ENCODE measurements at places on chromosomes 12 and 14.

GRCh38 chr12:67364228-67364627 lies 95.1 kb downstream of the CAND1 start:
- no peak for DNase-seq
- H3K4me1 ChIP-seq: no peaks in the 10 kb centered on the region
- H3K4me3 ChIP-seq: no peak overlapping the region
- H3K36me3 ChIP-seq: no peaks in the 10 kb centered on the region
- H3K27me3 ChIP-seq: no peaks in the 10 kb centered on the region
- H3K27ac ChIP-seq: no peak overlapping the region

GRCh38 chr12:109654357-109654756 lies 59.3 kb upstream of the FAM222A start:
- H3K27ac ChIP-seq: no peak overlapping the region
- no peaks in the 10 kb centered on the region for H3K4me1 ChIP-seq
- peaks cover 52% of the 10 kb centered on the region for H3K27me3 ChIP-seq
- no peaks in the 10 kb centered on the region for H3K36me3 ChIP-seq
- DNase-seq: no peak

- H3K27me3 ChIP-seq: no peaks in the 10 kb centered on the region
- peaks cover 30% of the 10 kb centered on the region for H3K36me3 ChIP-seq
- no peak overlapping the region for H3K27ac ChIP-seq
- DNase-seq: no peak
- no peak overlapping the region for H3K4me3 ChIP-seq
Observed at GRCh38 chr12:115946867-115947695, 330.4 kb downstream of the MED13L start.

GRCh38 chr14:90839024-90839888 lies 23.0 kb upstream of the TTC7B start:
- H3K27me3 ChIP-seq: peaks cover 17% of the 10 kb centered on the region
- H3K36me3 ChIP-seq: no peaks in the 10 kb centered on the region
- no peak overlapping the region for H3K4me3 ChIP-seq
- H3K27ac ChIP-seq: no peak overlapping the region
